Adrenal gland (tissue), 19 donors: ENCODE measurements at places on chromosomes 11 and 22.

GRCh38 chr11:112448806-112449205 lies 188.1 kb upstream of the PLET1 start:
- no peak for DNase-seq

DNA sequence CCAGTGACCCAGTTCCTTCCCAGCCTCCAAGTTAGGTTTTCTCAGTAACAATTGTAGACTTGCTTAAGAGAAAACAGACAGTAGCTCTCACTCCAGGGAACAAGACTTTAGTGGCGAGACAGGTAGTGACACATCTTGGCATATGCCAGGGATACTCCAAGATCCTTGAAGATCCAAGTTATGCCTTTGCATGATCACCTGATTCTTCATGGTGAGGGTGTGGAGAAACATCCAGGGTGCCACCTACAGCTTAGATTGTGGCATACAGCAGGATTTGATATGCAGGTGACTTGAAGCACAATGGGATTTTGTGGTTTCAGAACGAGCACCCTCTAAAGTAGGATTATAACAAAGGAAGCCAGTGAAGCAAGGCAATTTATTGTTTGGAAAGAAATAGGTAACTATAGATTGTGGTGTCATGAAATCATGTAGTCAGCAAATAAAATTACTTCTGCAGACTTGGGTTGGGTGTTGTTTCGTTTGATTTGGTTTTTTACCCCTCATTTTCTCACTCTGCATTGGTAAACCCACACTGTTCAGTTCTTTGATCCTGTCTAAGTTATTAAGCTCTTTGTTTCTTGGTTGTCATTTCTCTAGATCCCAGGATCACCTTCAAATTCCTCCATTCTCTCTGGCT lies 9.2 kb downstream of the POU2AF3 start:
- no peak for DNase-seq

GRCh38 chr22:48378673-48379072 lies 1449.0 kb downstream of the BRD1 start:
- DNase-seq: no peak

- peak; percentile 56 for DNase-seq
Measured at GRCh38 chr22:46079093-46079860, 71.0 kb upstream of the PPARA start.

DNA sequence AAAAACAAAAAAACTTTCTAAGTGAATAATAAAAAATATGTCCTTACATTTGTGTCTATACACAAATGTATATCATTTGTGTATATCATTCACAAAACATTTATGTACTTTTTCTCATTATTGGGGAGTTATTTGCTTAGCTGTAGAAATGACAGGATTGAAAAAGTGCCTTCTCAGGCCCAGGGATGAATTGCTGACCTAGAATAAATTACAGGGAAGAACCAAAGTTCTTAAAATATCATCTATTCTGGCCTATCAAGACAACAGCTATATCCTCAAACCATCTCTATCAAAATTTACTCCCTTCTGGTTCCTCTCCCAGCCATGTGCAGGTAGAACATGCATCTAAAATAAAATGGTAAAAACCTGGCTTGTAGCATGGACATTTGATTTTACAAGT lies 1.9 kb upstream of the RAB6A start:
- DNase-seq: no peak

DNA sequence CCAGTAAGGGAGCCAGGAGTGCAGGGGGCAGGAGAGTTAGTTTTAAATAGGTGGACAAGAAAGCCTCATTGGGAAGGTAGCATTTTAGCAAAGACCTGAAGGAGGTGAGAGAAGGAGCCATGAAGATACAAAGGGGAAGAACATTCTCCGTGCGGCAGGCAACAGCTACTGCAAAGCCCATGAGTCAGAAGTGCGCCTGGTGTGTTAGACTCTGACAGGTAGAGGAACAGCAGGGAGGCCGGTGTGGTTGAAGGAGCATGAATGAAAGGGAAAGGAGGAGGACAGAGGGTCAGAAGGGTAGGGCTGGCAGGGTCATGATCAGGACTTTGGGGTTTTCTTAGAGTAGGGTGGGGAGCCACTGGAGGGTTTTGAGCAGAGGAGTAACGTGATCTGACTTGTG lies 34.5 kb upstream of the PAMR1 start:
- no peak for DNase-seq

- no peak for DNase-seq
Measured at GRCh38 chr11:120025606-120026335, 112.1 kb downstream of the TRIM29 start.

DNA sequence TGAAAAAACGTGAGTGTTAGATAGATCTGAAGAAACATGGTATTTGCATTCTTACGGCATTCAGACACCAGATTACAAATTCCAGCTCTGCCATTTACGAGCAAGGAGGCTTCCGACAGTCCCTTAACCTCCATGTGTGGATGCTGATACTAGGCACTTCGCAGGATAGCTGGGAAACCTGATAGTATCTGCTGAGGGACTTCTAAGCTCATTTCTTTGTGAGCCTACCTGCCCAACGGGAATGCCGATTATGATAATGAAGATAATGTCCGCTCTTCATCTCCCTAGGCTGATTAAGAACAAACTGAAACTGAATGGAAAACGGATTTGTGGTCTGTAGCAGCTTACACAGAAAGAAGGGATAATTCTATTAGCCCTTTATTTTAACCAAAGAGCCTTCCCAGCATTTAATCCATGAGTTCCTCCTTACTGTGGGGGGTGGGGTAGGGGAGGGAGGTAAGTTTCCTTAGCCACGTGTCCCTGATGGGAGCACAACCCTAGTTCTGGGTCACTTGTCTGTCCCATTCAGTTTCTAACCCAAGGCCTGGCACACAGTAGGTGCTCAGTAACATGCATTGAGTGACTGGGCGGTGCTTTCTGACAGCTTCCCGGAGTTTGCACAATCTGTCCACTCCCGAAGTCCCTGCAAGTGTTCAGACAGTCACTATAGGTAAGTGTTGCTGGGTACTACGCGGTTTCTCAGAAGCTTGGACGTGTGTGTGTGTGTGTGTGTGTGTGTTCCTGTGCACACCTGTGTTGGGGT lies 39.2 kb downstream of the CD6 start:
- DNase-seq: no peak

GRCh38 chr22:44550711-44551491 lies 52.9 kb upstream of the RTL6 start:
- DNase-seq: peak; percentile 50

GRCh38 chr11:22666325-22666687 lies at the start of gene GAS2:
Gene GAS2 (plus strand): TSS chr11:22666611. CDS start chr11:22674870, 8,259 bp downstream.
- no peak for DNase-seq

DNA sequence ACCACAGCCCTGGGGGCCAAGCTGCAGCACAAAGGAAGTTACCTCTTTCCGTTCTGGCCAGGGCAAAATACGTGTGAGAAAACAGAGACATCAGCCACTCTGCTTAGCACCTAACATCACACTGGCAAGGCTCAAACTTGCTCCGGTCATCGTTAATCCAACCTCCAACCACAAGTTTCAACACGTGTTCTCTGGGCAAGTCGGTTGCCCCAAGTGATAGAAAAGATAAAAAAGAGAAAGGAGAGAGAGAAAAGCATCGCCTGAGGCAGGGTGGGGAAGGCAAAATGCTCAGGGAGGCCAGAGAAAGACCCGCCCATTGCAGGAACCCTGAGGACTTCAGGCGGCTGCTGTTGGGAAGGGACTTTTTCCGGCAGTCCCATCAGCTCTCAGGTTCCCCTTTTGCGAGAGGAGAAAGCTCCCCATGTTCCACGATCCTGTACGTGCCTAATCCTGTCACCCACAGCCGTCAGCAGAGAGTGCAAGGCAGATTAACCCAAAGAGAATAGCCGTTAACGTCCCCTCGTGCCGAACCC lies 18.5 kb upstream of the B4GALNT4 start:
- no peak for DNase-seq

DNA sequence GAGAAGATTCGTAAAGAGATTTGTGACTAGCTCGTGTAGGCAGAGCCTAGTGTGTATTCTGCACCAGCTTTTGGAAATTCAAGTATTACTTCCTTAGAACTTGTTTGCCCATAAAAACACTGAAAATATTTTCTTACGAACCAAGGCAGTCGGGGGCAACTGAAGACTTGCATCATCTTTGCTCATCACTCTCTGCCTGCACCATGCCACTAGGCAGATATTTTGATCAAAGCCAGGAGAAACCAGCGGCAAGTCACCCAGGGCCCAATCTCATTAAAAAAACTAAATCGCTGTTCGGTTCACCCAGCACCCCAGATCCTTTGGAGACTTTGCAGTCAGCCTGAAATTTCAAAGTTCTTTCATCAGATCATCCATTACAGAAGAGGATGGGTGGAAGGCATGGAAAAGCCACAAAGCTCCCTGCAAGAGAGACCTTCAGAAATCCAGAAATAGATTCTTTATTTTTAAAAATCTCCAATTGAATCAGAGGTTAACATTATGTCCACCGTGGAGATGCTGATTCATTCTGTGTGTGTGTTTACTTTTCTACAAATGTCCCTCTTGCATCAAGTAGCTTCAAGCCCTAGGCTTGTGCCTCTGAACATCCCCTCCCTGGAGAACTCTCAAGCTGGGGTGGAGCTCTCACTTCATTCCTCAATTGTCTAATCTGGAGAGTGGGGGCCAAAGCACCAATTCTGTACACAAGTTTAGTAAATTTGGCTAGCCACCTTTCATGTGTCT lies 78.4 kb downstream of the ETS1 start:
- DNase-seq: no peak

DNA sequence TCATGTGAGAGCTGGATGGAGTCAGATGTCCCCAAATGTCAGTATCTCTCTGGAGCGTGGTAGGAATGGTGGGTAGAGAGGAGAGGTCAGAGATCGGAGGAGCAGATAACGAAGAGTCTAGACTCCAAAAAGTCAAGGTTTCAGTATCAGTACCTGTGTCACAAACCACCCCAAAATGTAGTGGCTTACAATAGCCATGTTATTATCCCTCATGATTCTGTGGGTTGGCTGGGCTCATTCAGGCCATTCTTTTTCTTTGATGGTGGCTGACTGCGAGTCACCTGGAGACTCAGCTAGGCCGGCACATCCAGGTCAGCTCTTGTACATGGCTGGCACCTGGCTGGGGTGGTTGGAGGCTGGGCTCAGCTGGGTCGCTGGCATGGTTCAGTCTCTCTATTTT lies 7.3 kb upstream of the SSTR3 start:
- no peak for DNase-seq

- DNase-seq: no peak
Measured at GRCh38 chr22:50082197-50082715, 3.0 kb downstream of the MLC1 start.

DNA sequence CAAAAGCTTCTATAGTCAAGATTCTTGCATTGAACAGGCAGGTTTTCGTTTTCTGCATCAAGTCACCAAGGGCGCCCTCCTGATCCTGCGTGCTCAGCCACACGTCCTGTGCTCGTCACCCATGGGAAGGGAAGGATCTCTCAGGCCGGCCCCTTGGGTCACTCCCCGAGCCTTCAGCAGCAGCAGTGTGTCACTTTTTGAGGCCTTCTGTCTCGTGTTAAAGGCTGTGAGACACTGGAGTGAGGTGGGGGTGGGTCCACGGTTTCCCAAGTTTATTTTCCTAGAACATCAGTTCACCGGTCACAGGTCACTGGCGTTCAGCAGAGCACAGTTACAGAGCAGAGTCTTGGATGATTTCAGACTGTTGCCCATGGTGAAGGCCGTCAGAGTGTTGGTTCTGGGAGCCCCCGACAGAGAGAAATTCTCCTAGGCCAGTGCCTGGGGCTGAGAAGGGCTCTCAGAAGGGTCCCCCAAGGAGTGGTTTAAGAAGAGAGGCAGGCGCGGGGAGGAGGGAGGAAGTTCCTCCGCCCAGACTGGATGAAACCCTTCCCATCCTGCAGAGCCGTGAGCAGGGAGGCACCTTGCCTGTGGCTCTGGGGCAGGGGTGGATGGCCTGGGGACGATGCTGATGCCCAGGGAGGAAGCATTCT lies 13.5 kb upstream of the ADORA2A start:
- DNase-seq: peak; percentile 14

GRCh38 chr11:106727256-106727655 lies 291.0 kb downstream of the GUCY1A2 start:
- no peak for DNase-seq

- DNase-seq: no peak
Measured at GRCh38 chr22:49551897-49552614, 275.6 kb downstream of the BRD1 start.

DNA sequence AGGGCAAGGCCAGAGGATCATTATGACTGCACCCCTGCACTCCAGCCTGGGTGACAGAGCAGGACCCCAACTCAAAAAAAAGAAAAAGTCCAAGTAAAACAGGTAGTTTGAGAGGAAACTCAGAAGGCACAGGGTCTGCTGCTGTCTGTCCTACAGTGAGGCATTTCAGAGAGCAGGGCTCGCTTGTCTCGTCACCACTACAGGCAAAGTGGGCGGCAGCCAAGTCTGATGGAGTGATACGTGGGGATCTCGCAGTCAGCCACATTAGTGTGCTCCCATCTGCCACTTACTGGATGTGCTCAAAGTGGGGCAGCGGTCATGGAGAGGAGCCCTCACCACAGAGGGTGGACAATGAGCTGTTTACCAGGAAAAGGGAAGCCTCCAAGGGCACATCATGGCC lies 42.1 kb downstream of the PI4KA start:
- DNase-seq: no peak

- DNase-seq: no peak
Measured at GRCh38 chr11:35622070-35622469, 3.8 kb downstream of the FJX1 start.

DNA sequence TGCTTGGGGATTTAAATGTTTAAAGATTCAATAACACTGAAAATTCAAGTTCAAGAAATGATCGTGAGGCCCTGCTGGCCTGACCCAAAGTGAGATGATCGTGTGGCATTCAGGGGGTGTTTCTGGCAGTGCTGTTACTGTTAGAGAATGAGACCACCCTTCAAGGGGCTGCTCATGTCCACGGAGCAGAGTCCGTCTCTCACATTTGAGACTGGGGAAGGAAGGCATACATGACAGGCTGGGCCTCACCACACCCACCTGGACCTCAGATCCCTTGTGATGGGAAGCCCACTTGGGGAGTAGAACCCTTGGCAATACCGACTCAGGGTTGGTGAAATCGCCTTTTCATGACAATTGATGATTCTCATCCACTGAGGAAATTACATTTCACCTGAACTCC lies 16.1 kb upstream of the NRIP3 start:
- no peak for DNase-seq

DNA sequence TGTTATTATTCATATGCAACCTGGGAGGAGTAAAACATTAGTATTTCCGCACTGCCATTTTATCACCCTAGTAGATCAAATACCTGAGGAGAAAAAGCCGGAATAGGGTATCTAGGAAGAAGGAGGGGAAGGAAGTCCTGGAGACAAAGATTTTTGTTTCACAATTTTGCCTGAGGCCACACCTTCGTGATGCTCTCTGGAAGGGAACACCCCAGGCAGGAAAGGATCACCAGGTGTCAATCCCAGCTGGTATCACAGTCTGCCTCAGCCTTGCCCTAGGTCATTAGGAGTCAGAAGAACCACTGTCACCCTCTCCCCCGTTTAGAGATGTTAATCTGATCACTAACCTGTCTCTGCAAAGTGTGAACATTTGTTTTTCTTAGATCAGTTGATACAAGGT lies 35.4 kb upstream of the IGSF9B start:
- no peak for DNase-seq

GRCh38 chr22:21845558-21846453 lies 21.6 kb downstream of the MAPK1 start:
- DNase-seq: no peak

- no peak for DNase-seq
Measured at GRCh38 chr11:15815246-15816195, 540.8 kb downstream of the SOX6 start.
